ENCODE measurements at places on chromosomes 7 and 10.

- DNase-seq = no peak
These were observed 20.7 kb downstream of the AHCYL2 start for GRCh38 chr7:129245533-129245932.

- no peak for DNase-seq
These were observed 257.3 kb downstream of the SDK1 start for GRCh38 chr7:3558400-3558799.

GRCh38 chr7:18667466-18667865 is 171.9 kb downstream of the HDAC9 start:
- no peak for DNase-seq

GRCh38 chr7:137871170-137871915 is 24.6 kb upstream of the DGKI start:
- DNase-seq = no peak

DNA sequence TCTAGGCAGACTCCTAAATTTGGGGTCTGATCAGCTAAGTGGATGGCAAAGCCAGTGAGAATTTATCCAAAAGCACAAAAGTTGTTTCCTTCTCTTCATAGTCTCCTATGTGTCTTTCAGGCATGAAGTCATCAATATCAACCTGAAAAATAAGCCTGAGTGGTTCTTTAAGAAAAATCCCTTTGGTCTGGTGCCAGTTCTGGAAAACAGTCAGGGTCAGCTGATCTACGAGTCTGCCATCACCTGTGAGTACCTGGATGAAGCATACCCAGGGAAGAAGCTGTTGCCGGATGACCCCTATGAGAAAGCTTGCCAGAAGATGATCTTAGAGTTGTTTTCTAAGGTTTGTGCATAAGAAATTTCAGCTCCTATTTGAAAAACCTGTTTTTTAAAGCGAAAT is 4.8 kb downstream of the GSTO1 start:
- no peak for DNase-seq

GRCh38 chr7:157784979-157785441 is 448.2 kb downstream of the DNAJB6 start:
- no peak for DNase-seq

- DNase-seq = no peak
These were observed 21.1 kb upstream of the HSPA12A start for GRCh38 chr10:116763440-116763839.

DNA sequence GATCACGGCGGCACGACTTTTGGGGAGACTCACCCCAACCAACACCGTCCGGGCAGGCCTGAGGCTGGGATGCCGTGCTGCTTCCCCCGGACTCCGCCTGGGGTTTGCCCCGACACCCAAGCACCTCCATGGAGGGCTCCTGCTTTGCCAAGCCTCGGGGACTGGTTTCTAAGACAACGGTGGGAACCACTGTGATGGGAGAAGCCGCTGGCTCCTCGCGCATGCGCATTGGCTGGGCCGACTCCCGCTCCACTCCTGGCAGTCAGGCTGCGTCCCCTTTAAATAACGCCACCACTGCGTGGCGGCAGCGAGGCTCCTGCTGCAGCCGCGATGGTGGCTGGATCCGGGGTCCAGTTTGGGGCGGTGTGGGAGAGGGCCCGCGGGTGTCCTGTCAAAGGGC is 201.0 kb downstream of the ZNF716 start:
- DNase-seq = no peak

DNA sequence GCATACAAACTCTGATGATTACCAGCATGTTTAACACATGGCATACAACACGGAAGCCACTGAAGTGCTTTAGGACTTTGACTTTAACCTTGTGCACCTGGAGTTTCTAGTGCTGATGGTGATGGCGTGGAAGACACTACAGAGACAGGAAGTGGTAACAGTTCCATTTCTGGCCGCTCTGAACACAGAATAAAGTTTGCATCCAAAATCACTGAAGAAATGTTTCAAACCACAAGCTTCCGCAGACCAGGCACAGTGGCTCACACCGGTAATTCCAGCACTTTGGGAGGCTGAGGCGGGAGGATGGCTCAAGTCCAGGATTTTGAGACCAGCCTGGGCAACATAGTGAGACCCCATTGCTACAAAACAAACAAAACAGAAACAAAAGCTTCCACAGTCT is 40.3 kb upstream of the TNPO3 start:
- DNase-seq = no peak

DNA sequence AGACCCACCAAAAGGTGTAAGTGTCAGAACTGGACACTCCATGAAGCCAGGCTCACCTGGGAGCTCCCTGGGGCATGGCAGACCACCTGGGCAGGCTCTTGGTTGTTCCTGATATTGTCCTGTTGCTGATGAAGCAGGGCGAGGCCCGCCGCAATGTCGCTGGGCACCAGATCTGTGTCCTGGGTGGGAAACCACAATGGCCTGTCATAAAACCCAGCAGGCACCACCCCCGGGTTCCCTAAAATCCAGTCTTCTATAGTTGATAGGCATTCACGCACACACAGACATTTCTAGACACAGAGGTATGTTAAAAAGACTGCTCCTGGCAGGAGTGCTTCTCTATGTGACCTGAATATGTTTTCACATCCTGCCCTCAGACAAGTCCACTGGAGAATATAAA is 15.0 kb downstream of the DAGLB start:
- DNase-seq = no peak

- DNase-seq = no peak
These were observed 210.1 kb downstream of the JCAD start for GRCh38 chr10:29849126-29849833.

DNA sequence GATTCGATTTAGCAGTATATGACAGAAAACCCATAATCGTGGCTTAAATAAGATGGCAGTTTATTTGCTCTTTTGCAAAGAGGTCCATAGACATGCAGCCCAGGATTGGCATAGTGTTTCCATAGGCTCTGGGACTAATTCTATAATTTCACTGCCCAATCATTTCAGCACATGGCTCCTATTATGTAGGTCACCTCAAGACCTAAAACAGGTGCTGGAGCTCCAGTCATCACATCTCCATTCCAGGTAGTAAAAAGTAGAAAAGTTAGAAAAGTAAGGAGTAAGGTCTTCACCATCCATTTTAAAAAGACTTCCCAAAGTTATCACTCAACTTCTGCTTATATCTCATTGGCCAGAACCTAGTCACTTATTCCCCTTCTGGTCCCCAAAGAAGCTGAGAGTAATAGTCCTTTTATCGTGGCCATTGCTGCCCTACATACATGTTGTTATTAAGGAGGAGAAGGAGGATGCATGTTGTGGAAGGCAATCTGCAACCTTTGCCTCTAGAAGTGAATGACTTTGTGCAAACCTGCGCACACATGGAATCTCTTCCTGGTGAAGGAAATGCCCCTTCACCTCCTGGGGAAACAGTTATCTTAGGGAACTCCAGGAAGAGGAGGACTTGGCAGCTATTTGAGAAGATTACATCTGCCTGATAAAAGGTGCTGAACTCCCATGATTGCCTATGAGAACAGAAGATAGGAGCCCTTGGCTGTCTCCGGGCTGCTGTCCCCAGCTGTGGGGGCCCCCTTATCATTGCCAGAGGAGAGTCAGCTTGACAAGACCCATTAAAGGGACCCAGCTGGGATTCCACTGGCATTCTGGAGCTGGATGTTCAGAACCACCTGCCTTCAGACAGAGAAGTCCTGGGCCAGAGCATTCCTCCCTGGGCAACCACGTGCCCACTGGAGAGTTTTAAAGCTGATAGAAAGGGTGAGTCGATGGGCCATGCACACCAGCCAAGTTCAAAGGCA is 330.6 kb upstream of the ZMIZ1 start:
- DNase-seq = no peak

- no peak for DNase-seq
These were observed 105.7 kb upstream of the SHH start for GRCh38 chr7:155917836-155918430.

DNA sequence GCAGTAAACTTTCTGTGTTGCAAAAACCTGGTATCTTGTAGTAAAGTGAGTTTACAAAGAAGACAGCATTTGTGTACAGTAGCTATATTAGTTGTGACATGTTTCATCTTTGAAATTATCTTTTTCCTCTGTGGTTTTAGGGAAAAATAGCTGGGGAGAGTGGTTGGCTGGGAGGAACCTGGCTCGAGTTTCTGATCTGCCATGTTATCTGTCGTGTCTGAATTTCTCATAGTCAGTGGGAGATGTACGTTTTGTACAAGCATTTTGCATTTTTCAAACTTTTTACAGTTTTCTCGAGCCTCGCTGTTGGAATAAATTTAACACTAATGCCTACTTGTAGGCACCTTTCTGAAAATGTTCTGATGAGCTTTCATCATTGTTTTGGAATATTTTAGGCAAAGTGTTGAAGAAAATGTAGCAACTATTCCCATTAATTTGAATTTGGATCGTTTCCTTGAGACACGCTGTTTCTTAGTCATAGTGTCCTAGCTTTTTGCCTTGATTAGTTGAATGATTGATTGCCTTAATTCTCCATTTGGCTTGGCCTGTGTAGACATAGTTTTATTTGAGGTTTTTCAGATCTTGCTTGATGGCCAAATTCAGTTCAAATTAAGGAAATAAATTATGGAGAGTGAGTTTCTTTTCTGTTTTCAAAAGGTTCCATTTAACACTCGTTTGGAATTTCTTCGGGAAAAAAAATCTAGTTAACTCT is 65.1 kb downstream of the CAMK1D start:
- no peak for DNase-seq

- DNase-seq = no peak
These were observed 32.8 kb downstream of the GSAP start for GRCh38 chr7:77383333-77383740.

DNA sequence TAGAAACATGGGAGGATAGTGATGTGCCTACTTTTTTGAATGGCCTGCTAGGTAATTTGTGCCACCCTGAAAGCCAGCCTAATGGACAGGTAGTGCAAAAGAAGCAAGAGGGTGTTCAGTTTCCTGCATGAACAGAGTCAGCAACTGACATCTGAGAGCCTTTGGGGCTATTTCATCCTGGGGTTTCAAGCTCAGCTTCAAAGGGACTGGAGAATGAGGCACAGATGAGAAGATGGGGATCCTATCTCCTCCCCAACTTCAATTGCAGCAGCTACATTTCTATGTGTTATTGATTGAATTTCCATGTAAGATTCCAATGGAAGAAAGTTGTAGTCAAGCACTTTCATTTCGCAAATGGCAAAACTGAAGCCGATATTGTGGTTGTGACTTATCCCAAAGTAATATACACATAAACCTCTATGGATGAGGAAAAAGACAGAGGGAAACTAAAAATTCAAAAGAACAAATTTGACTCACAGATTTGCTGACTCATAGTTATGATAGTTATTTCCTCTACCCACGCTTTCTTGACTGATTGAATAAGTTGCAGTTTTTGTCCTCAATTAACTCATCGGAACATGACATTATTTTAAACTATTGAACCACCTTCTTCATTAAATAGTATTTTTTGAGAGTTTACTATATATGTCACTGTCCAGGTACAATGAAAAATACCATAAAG is 42.6 kb upstream of the NRP1 start:
- no peak for DNase-seq

- DNase-seq = no peak
These were observed 34.0 kb upstream of the SLC35B4 start for GRCh38 chr7:134350709-134351108.

DNA sequence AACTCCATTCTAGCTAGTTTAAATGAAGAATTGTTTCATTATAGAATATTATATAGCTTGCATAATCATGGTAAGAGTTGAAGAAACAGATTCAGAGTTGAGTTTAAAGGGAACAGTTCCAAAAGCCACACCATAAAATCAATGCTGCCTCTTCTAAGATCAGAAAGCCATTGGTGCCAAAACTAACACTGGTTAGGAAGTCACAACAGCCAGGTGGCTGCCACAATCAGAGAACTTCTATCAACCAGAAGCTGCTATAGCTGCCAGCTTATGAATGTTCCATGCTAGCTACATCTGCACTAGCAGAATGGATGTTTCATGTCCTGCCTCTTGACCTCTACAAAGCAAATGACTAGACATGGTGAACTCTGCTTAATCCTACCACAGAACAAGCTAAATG is 583.1 kb upstream of the LRRN3 start:
- DNase-seq = no peak

DNA sequence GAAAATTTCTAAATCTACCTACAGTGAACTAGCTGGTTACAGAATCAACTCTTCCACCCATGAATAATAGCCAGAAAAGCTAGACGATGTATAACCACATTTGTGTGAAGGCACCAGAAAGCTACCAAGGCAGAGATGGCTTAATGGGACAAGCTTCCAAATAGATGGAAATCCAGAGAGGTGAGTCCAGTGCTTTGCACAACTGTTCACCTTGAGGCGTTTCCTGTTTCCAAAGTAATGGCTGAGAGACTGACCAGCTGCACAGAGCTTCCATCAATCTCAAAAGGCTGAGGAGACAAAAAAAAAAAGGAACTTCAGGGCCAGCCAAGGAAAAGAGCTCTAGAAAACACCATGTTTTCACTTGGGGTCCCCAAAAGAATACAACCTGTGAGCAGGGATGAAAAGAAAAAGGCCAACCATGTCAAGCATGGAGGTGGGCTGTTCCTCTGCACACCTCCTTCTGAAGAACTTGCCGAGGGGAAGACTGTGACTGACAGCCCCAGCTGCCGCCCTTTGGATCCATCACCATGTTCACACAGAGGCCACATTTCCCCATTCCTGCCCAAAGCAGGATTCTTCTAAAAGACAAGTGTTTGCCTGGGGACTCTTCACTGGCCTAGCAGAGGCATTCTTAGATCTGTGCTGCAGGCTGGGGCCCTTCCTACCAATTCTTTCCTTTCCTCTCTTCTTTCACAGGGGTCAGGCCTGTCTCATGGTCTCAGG is 72.9 kb downstream of the ARHGAP21 start:
- DNase-seq = no peak

- no peak for DNase-seq
These were observed 157.8 kb downstream of the ANLN start for GRCh38 chr7:36547416-36547815.

DNA sequence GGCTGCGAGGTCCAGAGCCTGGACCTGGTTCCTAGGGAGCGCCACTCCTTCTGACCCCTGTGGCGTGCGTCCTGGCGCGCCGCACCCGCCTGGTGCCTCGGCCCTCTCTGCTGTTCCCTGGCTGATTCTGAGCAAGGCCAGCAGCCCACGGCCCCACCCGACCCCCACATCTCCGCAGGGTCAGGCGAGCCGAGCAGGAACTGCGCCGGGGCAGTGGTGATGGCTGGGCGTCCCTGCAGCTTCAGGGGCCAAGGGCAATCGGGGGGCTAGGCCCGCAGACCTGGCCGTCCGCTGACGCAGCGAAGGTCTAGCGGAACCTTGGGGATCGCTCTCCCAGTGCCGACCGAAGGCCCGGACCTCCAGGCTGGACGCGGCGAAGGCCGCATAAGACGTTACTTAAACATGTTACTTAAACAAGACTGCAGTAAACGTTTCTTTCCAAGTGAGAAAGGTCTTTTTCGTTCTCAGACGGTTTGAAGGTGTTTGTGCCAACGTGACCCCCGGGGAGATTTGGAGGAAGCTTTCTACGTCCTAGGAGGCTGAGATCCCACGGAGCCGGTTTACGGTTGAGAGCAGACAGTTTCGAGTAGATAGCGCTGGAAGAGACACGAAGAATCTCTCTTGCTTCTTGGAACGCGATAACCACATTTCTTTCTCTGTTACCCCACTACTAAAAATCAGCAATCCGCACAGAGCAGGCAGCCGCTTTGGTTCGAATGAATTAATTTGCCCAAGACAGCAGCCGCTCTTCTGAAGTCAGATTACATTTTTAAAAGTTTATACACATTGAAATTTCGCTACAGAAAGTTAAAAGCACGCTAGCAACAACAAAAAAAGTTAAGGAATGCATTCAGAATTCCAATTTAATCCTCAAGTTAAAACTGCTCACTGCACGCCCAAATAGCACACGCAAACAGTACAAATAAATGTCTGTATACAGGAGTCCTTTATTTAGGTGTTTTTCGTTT is 4.9 kb upstream of the NKX2-3 start:
- no peak for DNase-seq

Data from stimulated activated CD4-positive, alpha-beta T cell treated with anti-CD3 and anti-CD28 coated beads, Interleukin-12 subunit alpha, Interleukin-12 subunit beta, amount 100 ng/mL, for 24 hours (primary cell).